ENCODE measurements at places on chromosomes 7 and 10. TPM values are rescaled to one million over a fixed set of nuclear protein-coding genes. Genes with fewer than 3 reads are reported as not detected.

The IFIT2 gene
- 1.2 TPM for polyA plus RNA-seq

The STYXL1 gene
- polyA plus RNA-seq, result 86.6 TPM

The PTF1A gene
- polyA plus RNA-seq, result not detected

The TMEM139 gene
- polyA plus RNA-seq, result 0.19 TPM
